Daoy (cell line): ENCODE measurements at places on chromosomes 7 and 10. TPM values are rescaled to one million over a fixed set of nuclear protein-coding genes. Genes with fewer than 3 reads are reported as not detected.

The PALD1 gene
- total RNA-seq, result 0.92 and 1.9 TPM in 2 replicates

The STEAP2 gene
- total RNA-seq, result 4.9 and 5.2 TPM in 2 replicates

The DOCK4 gene
- 10.7 and 17.2 TPM in 2 replicates for total RNA-seq

The CALML5 gene
- total RNA-seq, result not detected in 2 replicates
